8988T (cell line): ENCODE measurements at places on chromosomes 5 and 9.

GRCh38 chr5:103452089-103452488 lies 110.5 kb downstream of the NUDT12 start:
- DNase-seq: no peak

GRCh38 chr5:126961702-126962101 lies 68.7 kb downstream of the MARCHF3 start:
- no peak for DNase-seq

GRCh38 chr5:821504-821903 lies 29.3 kb downstream of the ZDHHC11 start:
- DNase-seq: no peak

- no peak for DNase-seq
These were observed 24.7 kb upstream of the TNFSF15 start for GRCh38 chr9:114830546-114830945.

- DNase-seq: no peak
These were observed 395.4 kb downstream of the DTWD2 start for GRCh38 chr5:118593003-118593328.

DNA sequence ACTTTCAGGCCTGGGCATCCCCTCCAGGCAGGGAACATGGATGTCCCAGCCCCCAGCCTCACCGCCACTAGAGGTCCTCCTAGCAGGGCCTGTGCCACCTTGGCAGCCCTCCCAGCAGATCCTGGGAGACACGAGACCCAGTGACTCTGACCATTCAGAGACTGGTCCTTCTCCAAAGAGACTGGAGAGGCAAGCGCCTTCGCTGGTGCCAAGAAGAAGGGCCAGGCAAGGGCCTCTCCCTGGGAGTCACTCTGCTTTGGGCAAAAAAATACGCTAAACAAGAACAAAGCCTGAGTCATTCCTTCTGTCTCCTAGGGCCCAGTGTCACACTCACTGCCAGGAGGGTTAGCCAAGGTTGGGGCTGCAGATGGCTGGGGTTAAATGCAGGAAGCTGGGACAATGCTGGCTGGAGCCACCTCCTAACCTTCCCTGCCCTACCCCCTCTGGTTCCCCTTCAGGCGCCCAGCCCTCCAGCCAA lies 35.3 kb upstream of the SMIM23 start:
- DNase-seq: peak; percentile 47

DNA sequence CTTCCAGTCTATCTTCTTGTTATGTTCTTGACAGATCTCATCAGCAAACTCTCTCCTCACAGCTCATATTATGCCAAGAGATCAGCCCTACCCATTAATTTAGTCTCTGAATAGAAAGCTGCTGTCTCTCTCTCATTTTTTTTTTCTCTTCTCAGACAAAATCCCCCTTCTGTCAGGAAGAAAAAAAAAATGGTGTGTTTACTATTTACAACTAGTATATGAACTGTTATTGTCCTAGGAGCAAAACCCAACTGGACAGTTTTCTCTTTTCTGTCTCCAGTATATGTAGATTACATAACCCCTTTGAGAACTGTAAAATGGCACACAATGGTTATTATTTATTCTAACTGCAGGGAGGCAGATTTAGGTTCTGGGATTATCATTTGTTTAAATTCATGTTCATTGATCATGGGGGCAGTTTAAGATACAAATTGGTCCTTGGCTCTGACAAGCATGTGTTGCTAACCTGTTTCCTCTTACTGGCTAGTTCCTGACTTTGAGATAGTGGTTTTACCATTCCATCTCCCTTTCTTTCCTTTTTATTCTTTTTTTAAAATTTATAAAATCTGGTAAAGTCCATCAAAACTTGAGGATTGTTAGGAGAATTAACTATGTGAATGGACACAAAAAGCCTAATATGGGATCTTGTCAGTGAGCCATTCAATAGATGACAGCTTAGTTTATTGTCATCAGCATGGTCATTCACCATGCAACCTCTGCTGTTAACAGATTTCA lies 210.0 kb upstream of the PAPPA start:
- DNase-seq: no peak
